Stimulated activated CD8-positive, alpha-beta memory T cell treated with anti-CD3 and anti-CD28 coated beads, Interleukin-7, amount 100 ng/mL, for 24 hours (primary cell): ENCODE measurements at places on chromosomes 2 and 18.

DNA sequence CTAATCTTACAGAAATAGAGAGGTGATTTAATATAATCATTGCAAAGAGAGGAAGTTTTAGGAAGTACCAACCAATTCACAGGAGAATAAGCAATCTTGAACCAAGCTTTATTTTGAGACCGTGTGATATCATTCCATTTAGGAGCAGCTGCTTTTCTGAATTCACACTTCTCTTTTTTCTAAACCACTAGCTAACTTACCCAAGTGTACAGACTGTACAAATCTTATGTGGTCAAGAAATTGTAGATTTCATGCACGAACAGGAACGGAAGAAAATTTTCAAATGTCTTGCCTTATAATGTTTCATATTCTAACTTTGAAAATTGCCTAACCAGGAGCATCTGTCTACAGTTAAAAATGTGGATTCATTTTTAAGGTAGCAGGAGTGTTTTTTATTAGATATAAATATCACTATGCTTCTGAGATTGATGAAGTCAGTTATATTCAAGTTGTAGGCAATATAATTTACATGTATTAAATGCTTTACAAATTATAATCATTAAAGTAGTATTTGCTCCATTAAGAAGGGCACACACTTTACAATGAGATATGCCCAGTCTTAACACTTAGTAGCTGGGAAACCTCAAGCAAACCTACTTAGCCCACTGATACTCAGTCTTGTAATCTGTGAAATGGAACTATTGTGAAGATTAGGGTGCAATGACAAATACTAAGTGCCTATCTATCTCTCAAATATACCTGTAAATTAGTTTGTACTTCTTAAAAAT lies 302.2 kb upstream of the STON1 start:
- DNase-seq = no peak

- no peak for DNase-seq
Observed at GRCh38 chr18:49899657-49900330, 86.5 kb upstream of the ACAA2 start.

GRCh38 chr2:156005531-156005930 lies 327.0 kb downstream of the NR4A2 start:
- no peak for DNase-seq

DNA sequence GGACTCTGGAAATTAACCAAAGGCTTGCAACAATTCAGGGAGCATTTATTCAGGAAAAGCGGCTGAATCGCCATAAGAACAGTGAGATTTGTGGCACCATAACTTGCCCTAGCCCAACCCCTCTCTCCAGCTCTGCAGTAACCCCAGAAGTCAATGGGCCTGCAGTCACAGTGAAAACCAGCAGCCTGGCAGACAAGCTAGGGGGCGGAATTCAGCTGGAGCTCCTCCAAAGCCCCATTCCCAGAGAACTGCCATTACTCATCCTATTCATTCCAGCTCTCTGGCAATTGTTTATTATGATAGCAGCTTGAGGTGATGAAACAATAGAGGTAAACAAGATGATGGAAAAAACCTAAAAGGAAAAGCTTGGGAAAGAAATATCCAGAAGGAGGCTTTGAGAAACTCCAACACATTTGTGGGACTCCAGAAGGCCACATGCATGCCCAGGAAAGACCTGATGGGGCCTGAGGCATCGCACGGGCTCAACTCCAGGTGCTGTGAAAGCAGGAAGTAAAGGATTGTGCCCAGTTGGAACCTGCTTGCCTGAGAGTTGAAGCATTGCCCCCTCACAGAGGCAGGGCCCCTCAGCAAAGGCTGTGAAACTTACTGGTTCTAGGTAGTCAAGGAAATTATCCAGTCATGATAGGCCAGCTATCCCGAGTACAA lies 126.7 kb downstream of the TWIST2 start:
- no peak for DNase-seq

GRCh38 chr2:217789003-217789735 lies 213.6 kb downstream of the TNS1 start:
- DNase-seq = peak; percentile 66

GRCh38 chr2:156704132-156704531 lies 268.0 kb downstream of the GPD2 start:
- DNase-seq = no peak

- no peak for DNase-seq
Observed at GRCh38 chr2:136613096-136613495, 152.2 kb upstream of the THSD7B start.

DNA sequence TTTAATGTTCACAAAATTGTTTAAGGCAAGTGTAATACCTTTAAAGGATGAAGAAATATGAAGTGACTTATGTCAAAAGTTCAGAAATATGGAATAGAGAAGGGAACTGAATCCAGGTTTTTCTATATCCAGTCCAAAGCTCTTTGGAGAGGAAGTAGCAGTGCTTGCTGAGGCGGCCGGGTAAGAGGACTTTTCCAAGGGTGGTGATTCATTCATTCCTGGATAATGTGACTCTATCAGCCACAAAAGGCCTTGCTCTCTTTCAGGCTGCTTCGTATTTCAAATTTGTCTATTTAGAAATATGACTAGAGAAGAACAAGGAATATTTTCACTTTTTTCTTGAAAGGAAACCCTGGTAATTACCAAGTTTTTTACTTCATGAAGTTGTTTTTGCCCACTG lies 830.1 kb upstream of the ZEB2 start:
- DNase-seq = no peak

- DNase-seq = no peak
Observed at GRCh38 chr18:21933931-21934765, 193.6 kb downstream of the MIB1 start.

DNA sequence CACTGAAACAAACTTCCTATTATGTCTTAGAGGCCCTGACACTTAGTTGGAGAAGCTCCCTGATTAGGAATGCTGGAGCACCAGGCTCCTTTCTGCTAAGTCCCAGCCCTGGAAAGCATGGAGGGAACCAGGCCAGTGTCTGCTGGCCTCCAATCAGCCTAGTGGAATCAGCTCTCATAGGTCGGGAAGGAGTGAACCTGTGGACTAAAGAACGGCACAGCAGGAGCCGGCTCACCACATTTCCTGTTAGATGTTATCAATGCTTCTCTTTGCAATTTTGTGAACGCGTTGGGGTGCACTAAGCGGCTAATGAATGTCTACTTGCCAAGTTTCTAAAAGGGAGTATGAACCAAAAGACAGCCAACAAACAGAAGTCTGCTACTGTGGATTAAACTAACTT lies 296.6 kb downstream of the NAPG start:
- no peak for DNase-seq
